ENCODE measurements at places on chromosomes 4 and X.

- no peak for DNase-seq
These were observed 102.4 kb upstream of the MAML3 start for GRCh38 chr4:140256335-140256734.

GRCh38 chr4:77169481-77169880 is 12.5 kb downstream of the CCNG2 start:
- DNase-seq = no peak

DNA sequence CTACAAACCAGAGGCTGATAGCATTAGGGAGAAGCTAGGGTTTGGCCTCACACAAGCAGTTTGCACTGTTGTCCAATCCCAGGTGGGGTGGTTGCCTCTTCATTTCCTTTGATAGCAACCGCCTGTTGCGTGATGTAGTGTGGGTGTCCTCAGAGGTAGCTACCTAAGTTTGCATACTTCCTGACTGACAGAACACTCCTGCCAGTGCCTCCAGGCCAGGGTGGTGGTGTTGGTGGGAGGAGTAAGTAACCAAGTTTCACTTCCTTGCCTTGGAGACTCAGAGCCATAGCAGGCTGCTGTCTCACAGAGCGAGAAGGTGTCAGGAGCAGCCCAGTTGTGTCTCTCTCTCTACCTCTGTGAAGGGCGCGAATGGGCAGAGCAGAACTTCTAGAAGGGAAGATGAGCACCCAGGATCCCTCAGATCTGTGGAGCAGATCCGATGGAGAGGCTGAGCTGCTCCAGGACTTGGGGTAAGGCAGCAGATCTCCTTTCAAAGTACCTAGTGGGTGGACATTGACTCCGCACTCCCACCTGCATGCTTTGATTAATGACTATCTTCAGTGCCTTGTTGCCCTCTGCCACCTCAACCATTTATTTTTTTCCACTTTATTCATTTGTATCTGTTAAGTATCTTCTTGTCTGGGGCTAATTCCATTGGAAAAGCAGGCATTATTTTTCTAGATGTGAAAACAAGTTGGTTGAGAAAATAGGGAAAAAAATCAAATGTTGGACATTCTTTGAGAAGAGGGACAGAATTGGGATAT is at the start of gene DAPP1:
DAPP1 (plus strand) TSS at position 283 of the 764 bp plus-strand sequence; CDS start at position 370, 87 bp downstream.
- no peak for DNase-seq

- no peak for DNase-seq
These were observed 1032.8 kb downstream of the STPG2 start for GRCh38 chr4:97110506-97110905.

GRCh38 chr4:11073621-11074051 is 355.1 kb downstream of the HS3ST1 start:
- no peak for DNase-seq

- no peak for DNase-seq
These were observed 68.0 kb upstream of the ATXN3L start for GRCh38 chrX:13387666-13388494.

GRCh38 chr4:82891707-82892466 is 934 bp upstream of the SEC31A start:
- DNase-seq = no peak

GRCh38 chrX:40249582-40249981 is 151.8 kb upstream of the BCOR start:
- DNase-seq = no peak

DNA sequence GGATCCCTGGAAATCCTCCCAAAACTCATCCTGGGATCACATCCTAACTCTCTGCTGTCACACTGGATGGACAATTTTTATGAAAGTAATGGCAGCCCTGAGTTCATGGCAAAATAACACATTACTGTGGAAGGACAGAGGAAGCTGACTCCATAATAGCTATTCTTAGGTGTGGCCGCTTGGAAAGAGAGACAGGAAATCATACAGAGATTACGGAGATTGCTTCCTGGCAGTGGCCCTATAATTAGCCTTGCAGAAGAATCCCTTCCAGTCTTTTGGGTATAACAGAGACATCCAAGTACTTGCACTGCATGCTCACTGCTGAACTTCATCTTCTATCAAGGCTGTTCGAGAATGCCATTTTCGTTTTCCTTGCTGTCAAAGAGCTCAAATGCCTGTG is 133.1 kb upstream of the VCX start:
- no peak for DNase-seq

DNA sequence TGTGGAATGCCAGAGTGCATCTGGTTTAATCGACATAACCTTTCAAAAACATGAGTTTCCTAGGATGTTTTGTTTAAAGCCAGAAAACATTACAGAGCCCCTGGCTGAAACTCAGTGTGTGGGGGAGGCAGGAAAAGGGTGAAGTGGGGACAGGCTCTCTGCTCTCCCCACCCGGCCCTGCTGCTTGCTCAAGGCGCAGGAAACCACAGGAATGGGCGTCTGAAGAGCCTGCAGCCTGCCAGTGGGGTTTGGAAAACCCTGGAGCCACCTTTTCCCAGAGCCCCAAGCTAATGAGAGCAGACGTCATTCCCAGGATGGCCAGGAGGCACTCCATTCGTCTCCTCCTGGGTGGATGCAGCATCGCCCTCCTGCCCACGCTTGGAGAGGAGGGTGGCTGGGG is 240.6 kb downstream of the AFAP1 start:
- no peak for DNase-seq

DNA sequence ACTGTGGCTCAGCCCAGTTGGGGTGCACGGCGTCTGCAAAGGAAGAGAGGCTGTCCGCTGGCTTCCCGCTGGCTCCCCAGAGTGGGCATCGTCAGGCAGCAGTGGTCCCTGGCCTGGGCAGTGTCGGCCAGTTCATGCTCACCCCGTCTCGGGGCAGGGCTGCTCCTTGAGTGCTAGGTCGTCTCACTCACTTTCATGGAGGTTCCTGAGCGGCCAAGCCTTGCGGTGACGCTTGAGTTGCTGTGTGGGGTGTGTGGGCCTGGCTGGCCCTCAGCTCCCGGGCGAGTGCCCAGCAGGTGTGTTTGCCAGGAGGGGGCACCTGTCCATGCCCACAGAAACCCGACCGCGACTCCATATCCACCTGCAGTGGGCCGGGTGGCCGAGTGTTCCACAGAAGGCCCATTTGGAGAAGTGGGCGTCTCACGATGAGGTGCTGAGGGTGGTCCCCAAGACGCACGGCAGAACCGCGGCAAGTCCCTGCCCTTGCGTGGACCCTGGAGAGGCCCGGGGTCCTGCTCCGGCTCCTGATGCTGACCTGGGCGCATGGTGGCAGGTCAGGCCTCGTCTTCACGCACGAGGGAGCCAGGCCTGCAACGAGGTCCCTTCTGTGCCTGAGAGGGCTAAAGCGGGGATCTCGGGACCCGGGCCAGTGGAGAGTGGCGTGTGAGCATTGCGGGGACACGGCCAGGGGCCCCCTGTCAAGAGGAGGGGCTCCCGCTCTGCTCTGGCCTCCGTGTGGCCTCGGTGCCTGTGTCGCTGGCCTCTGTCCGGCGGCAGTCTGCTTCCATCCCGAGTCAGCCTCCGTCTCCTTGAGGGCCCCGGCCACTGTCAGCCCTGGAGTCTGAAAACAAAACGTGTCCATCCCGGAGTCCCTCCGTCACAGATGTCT is 18.5 kb upstream of the UVSSA start:
- DNase-seq = no peak

GRCh38 chr4:150209140-150209829 is 131.0 kb downstream of the DCLK2 start:
- DNase-seq = no peak

GRCh38 chr4:97670703-97671269 is 472.5 kb downstream of the STPG2 start:
- no peak for DNase-seq

DNA sequence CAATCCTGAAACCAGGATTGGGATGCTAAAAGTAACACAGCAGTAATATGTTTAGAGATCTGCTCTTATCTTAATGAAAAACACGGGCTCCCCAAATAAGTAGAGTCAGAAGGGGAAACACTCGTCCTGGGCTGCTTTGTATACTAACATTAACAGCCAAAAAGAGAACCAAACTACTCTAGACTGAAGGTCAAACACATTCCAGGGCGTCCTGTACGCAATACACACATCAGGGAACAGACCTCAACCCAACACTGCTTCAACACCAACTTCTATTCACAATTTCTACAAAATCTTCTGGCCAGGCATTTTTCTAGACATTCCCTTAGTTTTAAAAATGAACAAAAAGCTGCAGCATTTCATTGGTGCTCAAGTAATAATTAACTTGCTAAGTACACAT is 21.4 kb downstream of the FAT1 start:
- DNase-seq = no peak

GRCh38 chr4:90889171-90889570 is 762.0 kb downstream of the CCSER1 start:
- DNase-seq = no peak

GRCh38 chrX:2690856-2691542 is at the start of gene CD99:
Gene CD99, plus strand, starts transcription at chrX:2691295. Its CDS starts 66 bp downstream, at chrX:2691361.
- no peak for DNase-seq

GRCh38 chrX:152070144-152070543 is 68.2 kb downstream of the MAGEA10 start:
- no peak for DNase-seq

- DNase-seq = no peak
These were observed 407.4 kb upstream of the AADAT start for GRCh38 chr4:170497112-170497511.

DNA sequence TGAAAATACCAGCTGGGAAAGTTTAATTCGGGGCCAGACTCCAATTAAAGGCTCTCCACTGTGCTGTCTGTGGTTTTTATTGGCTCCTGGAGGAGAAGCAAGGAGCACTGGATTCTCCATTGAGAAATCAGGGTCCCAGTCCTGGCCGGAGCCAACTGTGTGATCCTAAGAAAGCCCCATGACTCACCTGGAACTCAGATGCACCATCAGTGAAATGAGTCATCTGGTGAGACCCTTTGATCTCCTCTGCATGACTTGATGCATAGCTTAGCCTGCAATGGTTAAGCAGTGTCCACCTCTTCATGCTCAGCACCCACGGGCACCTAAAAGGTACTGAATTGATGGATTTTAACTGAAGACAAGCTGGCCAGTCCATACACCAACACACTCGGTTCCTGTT is 119.2 kb upstream of the VCX3B start:
- no peak for DNase-seq

DNA sequence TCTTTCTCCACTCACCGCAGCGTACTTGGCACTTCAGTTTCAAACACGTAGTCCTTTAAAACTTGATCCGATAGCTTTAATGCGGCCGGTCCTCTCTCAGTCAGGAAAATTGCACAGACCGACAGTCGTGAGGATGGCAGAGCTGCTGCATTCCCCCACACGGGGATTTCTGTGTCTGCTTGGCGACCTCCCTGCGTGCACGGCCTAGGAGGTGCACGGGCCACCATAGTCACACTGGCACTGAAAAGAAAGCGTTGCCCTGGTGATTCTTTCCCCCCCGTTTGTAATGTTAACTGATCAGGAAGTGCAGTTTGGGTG is 10.3 kb downstream of the AKAP17A start:
- no peak for DNase-seq

DNA sequence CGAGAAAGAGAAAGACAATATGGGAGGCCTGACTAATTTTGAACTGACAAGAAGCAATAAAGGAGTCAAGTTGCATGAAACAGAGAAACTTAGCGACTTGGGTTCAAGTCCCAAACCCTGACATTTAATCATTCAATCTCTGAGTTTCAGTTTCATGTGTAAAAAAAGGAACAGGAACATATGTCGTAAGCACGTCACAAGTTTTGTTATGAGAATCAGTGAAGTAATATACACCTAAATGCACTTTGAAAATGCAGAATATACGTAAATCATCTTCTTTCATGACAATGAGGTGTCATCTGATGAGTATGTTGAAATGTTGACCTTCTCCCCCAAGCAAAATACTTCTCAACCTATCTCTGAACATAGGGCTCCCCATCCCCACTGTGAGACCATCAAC is 10.4 kb downstream of the ACOT9 start:
- no peak for DNase-seq

DNA sequence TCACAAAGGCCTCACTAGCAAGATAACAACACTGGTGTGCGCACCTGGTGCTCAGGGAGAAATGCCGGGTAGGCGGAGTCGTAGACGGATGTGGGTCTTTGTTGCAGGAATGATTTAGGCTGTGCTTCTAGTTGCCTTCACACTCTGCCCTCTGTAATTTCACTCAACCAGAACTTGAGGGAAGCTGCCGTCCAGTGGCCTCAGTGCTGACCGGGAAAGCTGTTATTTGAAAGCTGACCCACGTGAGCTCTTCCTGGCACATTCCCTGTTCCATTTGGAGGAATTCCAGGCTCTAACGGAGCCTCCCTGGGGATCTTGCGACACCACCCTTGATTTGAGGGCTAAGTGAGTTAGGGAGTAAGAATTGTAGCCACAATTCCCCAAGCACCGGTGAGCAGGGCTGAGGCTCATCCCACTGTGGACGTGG is 15.9 kb downstream of the SH3TC1 start:
- no peak for DNase-seq

DNA sequence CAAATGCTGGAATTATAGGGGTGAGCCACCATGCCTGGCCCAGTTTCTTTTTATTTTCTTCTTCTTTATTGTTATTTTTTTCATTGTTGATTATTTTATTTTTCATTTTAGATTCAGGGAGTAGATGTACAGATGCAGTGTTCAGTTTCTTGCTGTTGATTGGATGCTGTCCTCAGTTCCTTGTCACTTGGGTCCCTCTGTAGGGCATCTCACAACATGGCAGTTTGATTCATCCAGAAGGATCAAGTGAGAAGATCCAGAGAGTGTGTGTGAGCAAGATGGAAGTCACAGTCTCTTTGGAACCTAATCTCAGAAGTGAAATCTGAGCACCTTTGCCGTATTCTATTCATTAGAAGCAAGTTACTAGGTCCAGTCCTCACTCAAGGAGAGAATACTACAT is 20.9 kb downstream of the HMGB3 start:
- DNase-seq = no peak

DNA sequence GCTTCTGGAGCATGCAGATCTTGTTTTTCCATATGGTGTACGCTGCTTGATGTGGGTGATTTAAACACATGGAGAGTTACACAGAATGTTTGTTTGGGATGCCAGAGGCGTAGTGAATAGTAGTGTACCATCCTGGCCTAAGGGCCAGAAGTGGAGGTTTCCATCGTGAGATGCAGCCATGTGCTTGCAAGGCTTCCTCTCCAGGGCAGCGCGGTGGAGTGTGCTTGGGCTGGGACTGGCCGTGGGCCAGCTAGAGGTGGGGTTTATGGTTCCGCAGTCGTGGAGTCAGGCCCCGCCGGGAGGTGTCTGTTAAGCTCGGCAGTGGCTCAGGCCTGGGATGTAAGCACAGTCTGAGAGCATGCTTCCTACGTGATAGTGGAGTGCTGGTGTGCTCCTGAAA is 14.0 kb downstream of the STOX2 start:
- no peak for DNase-seq

DNA sequence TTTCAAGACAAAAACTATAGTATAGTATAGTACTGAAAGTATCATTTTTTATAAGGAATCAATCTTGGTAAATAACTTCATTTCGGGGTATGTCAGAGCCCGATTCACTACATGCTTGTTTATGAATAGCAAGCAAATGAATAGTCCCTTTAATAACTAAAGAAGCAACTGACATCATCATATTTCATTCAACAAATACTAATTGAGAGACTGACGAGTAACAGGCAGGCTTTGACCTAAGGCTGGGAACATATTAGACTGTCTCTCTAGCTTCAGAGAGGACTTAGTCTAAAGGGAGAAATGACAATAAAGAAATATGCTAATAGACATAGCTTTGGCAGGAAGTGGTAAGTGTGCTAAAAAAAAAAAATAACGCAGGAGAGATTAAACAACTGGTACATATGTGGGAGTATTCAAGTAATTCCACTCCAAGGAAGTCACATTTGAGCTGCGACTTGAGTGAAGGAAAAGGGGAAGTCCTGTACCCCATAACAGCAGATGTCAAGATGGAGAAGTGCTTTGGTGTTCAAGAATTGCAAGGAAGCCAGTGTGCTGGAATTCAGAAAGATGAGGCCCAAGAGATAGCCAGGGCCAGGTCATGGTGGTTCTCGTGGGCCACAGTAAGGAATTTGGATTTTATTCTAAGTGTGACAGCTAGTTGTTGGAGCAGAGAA is 284.9 kb downstream of the FBXO8 start:
- DNase-seq = no peak

All from NCI-H2171 (cell line).